ENCODE measurements at places on chromosomes 12 and 14. TPM values are rescaled to one million over a fixed set of nuclear protein-coding genes. Genes with fewer than 3 reads are reported as not detected.

PIP4K2C gene
- 18.5 TPM for polyA plus RNA-seq

GPR135 gene
- polyA plus RNA-seq = 1.6 TPM

IL31 gene
- not detected for polyA plus RNA-seq

DNA sequence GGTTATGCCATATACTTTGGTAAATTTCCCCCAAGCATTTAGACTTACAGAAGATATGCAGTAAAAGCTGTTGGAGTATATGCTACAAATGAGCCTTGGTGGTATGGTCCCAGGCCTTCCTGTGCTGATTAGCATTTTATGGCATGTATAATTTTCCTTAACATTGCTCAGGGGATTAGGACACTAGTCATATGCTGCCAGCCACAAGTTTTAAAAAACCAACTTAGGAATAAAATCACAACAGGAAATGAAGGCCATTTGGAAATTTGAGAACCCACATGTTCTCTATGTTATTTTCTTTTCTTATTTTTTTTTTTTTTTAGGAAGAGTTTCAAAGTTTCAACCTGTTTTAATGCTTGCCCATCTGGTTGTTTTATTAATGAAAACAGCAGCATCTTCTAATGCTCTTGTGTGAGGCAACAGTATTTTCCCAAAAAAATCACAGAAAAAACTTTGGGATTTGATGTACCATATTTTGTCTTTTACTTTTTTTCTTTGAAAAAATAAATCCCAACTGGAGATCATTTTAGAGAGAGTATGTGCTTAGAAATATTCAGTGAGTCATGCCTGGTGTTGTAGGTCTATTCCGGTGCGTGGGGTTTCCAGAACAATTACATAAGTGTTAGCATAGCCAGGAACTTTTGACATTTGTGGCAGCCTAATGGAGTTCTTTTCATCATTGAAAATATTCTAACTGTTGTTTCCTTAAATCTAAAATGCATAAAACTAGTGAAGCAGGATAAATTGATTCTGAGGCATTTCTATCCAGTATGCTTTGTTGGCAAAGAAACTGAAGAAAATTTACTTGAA lies 21.7 kb upstream of the DUSP6 start:
- DNase-seq = no peak

GRCh38 chr12:8517971-8518370 lies 4.7 kb downstream of the CLEC4D start:
- no peak for DNase-seq

- no peak for DNase-seq
Measured at GRCh38 chr12:124213666-124214347, 81.1 kb upstream of the RFLNA start.

- peak; percentile 59 for DNase-seq
Measured at GRCh38 chr14:81589381-81590065, 55.9 kb upstream of the SEL1L start.

All from K562 (cell line).